ENCODE measurements at places on chromosomes 3 and 15.

DNA sequence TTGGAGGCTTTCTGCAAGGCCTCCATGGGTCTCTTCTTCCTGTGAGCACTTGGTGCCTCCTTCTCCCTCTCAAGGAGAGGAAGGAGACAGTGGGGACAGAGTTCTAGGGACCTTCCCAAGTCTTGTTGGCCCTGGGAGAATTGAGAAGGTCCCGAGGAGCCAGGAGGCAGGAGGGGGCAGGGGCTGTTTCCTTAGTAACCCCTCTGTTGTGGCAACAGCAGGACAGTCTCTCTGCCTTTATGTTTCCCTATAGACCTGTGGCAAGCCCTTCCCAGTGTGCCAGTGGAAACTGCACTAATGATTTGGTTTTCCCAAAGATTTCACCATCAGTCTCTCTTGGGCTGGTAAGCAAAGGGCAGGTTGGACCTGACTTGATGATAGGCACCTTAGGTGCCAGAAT, 87.8 kb upstream of the GALNT15 start:
- no peak for DNase-seq

- no peak for DNase-seq
These were observed 40.5 kb downstream of the SCN11A start for GRCh38 chr3:39011191-39011736.

GRCh38 chr15:98547275-98547674, 101.1 kb upstream of the IGF1R start:
- DNase-seq, result no peak

DNA sequence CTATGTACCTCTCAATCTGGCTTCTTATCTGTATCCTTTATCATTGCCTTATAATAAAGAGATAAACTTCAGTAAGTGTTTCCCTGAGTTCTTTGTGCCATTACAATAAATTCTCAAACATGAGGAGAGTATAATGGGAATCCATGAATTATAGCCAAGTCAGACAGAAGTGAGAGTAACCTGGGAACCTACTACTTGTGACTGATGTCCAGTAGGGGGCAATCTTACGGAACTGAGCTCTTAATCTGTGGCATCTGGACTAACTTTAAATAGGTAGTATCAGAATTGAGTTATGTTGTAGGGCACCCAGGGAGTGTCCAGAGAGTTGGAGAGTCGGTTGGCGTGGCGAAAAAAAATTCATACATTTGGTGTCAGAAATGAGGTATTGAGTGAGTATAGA, 542.6 kb downstream of the ZBBX start:
- no peak for DNase-seq

DNA sequence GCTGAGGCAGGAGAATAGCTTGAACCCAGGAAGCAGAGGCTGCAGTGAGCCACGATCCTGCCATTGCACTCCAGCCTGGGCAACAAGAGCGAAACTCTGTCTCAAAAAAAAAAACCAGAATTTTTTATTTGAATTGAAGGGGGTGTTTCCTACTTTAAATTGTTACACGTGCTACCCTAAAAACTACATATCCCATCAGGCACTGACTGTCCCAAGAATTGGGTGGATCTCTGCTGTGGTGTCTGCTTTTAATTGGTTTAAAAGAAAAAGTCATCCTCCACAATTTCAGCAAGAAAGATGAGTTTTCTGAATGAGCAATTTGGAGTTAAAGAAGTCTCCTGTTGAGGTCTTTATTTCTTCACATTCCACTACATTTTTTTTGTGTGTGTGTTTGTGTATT, 2.1 kb downstream of the PDIA3 start:
- DNase-seq, result no peak

GRCh38 chr3:140505213-140505612, 172.7 kb upstream of the TRIM42 start:
- no peak for DNase-seq
